ENCODE measurements at places on chromosomes 13 and 19.
A peak's percentile ranks its signal among the peaks of the same experiment; 100 is the strongest.

DNA sequence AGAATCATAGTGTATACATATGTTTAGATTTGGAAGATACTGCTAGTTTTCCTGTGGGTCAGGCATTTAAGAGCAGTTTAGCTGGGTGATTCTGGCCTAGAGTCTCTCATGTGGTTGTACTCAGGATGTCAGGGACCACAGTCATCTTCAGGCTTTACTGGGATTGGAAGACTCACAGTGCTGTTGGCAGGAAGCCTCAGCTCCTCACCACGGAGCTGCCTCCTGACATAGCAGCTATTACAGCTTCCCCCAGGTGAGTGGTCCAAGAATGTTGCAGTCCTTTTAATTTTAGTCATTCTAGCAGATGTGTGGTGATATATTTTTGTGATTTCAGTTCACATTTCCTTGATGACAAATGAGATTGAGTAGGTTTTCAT lies 16.9 kb upstream of the GPR18 start:
- no peak for DNase-seq

DNA sequence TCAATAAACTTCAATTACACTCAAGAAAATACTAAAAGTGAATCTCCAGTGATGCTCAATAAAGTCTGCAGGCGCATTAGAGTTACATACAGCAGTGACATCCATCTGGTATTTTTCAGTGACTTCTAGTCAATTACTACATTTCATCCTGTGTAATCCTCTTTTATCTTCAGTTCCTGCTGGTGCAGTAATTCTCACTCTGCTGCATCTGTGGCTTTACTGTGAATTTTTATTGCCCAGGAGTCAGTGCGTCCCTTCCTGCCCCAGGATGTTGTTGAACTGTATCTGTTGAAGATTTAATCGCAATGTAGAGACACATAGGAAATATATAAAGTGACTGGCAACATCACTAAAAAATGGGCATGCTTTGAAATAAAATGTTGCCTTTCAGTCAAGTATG lies 196.3 kb upstream of the TMTC4 start:
- DNase-seq: no peak

GRCh38 chr13:19152403-19152802 lies 29.2 kb downstream of the TUBA3C start:
- DNase-seq: no peak

DNA sequence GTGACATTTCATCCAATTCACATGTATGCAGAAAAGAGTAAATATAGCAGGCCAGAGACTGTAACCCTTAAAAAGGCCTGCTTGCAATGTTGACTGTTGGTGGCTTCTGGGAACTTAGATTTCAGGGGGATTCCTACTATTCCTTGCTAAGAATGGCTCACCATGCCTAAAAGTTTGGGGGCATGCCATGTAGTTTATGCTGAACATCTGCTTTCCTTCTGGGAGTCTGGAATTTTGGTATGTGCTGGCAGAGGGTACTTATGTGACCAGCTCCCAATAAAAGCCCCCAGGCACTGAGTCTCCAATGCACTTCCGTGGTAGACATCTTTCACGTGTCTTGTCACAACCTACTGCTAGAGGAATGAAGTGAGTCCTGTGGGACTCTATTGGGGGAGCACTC lies 88.4 kb upstream of the PCDH8 start:
- no peak for DNase-seq

DNA sequence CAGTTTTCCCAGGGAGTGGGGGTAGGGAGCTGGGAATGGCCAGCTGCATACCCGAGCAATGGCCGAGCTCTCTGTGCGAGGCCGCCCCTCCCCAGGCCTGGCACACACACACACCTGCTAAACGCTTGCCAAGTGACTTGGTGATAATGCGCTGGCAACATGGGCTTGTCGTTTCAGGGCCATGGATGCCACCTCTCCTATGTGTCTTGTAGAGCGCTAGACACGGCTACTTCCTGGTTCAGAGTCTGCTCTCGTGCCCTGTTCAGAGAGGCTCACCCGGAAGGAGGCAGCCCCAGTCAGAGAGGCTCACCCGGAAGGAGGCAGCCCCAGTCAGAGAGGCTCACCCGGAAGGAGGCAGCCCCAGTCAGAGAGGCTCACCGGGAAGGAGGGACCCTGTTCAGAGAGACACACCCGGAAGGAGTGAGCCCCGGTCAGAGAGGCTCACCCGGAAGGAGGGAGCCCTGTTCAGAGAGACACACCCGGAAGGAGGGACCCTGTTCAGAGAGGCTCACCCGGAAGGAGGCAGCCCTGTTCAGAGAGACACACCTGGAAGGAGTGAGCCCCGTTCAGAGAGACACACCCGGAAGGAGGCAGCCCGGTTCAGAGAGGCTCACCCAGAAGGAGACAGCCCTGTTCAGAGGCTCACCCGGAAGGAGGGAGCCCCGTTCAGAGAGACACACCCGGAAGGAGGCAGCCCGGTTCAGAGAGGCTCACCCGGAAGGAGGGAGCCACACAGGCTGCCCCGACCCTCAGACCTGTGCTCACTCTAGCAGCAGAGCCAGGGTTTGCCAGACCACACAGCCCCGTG lies 4.2 kb downstream of the ADPRHL1 start:
- DNase-seq: peak; percentile 90
